ENCODE measurements at places on chromosomes 7 and 10.

DNA sequence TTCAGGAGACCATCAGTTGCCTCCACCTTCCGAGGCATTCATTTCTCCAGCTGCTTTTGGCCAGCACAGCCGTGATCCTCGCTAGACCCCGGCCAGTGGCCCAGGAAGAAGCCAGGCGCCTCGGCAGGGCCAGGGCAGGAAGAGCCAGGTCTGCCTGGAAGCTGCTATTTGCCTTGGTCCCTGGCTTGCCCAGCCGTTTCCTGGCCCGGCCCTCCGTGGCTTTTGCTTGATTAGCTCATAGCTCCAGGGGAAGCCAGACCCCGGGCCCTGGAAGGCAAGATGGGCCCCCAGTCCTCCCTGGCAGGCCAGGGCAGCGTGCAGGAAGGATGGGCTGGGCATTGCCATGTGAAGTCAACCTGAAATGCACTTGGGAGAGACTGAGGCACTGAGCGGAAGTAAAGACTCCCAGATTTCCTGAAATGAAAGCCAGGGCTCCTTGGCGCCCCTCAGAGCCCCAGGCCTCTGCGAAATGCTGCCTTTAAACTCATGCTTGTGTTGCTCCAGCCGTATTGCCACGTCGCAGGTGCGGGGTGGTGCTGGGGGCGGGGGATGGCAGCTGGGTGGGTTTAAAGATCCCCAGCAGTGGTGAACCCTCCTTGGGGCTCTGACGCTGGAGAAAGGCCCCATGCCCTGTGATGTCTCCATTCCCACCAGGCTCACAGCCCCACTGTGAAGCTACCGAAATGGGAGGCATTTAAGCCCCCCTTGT is 160.6 kb downstream of the GRK5 start:
- no peak for DNase-seq

DNA sequence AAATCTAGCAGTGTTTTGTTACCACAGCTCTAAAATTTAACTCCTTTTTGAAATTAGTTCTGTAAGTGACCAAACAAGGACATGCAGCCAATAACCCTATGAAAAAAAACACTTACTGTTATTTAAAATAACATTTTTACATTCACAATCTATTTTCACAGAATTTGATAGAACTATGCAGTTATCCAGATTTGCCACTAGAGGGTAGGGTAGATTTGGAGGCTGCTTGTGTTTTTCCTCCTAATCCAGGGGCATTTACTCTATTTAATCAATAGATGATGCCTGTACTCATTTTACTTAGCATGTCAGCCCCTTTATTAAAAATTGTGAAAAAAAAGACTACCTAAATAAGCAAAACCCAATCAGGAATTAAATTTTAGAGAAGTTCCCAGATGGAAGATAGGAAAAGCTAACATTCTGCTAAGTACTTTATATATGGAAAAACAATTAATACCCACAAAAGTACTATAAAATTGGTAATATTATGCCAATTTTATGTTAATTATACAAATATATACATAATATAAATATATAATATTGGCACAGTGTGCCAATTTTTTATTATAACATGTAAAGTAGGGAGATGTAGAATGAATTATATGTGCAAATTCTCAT is 18.1 kb upstream of the LIPK start:
- no peak for DNase-seq

DNA sequence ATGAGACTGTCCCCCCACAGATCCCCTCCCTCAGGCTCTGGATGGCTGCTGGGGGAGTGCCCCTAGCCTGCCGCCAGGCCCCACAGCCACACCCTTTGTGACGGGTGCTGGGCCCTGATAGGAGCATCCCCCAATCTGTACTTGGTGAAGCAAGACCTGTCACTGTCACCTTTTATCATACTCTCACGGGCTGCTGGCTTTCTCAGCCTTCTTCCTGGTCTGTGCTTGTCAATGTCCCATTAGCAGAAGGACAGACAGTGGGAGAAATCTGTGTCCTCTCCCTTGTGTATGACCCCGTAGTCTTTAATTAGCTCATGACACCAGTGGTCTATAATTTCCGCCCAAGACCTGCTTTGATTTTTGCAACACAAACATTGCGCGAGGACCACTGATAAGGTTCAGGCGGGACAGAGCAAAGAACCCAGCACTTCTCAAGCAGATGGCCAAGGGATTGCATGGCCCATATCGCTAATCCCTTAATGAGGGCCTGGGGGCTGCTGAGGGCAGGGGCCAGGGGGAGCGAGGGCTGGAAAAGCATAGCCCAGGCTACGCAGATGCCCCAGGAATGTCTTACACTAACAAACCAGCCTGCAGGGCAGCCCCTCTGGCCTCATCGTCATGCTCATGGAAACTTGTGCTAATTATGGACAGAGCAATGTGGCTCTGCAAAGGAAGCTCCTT is 127.8 kb downstream of the PTPN20 start:
- DNase-seq = no peak

GRCh38 chr10:81034383-81034782 is 496.7 kb downstream of the SH2D4B start:
- no peak for DNase-seq

Measured in NCI-H1048 (cell line).